ENCODE measurements at places on chromosomes 16 and 17.

GRCh38 chr17:46193626-46194392 lies 580 bp upstream of the KANSL1 start:
- peak; percentile 85 for DNase-seq

DNA sequence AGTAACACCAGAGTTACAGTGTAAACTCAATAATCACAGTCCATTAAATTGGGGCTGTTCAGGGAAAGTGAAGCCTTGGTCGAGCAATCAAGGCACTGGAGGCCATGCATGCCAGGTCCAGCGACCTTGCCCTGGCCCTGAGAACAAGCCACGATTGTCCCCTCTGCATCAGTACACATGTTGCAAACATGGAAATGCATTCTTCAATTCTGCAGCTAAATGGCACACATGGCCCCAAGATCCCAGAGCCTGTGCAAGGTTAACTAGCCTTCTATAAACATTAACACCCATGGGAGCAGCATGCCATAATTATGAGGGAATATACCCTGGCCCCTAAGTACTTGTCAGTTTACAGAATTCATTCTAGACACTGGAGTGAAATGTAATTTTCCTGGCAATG lies 204.7 kb downstream of the HS3ST3B1 start:
- no peak for DNase-seq

GRCh38 chr17:7204828-7205461 lies 14.7 kb downstream of the DLG4 start:
- peak; percentile 92 for DNase-seq

- DNase-seq = no peak
These were observed 26.1 kb downstream of the CTU2 start for GRCh38 chr16:88732172-88732960.

- DNase-seq = no peak
These were observed 61.7 kb upstream of the XYLT1 start for GRCh38 chr16:17532338-17532995.

- no peak for DNase-seq
These were observed 11.3 kb downstream of the WWP2 start for GRCh38 chr16:69773260-69773947.

DNA sequence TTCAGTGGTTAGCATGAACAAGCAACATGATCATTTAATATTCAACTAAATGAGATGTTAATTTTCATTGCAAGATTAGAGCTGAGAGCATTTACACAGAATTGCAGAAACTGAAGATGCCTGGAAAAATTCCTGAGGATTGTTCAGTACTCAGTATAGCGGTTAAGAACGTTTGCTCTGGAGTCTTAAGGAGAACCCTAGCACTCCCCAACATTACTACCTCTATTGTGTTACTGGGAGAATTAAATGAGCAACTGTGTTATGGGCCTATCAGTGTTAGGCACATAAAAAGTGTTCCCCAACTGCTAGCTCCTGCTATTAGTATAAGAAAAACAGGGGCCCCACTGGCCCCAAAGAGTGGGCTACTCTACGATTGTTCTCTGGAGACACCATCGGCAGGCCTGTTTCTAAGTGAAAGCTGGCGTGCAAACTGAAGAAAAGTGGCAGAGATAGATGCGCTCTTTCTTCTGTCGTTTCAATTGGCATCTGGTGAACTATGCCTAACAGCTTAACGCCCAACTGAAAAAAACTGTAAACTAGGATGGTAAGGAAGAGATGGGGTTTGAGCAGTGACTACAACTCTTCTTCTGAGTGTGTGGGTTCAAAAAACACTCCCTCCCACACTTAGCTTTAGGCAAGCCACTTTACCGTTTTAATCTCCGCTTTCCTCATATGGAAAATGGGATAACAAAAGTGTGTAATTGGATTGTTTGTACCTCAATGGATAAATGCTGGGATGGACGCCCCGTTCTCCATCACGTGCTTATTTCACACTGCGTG lies 1.3 kb downstream of the CDR2 start:
- DNase-seq = no peak

DNA sequence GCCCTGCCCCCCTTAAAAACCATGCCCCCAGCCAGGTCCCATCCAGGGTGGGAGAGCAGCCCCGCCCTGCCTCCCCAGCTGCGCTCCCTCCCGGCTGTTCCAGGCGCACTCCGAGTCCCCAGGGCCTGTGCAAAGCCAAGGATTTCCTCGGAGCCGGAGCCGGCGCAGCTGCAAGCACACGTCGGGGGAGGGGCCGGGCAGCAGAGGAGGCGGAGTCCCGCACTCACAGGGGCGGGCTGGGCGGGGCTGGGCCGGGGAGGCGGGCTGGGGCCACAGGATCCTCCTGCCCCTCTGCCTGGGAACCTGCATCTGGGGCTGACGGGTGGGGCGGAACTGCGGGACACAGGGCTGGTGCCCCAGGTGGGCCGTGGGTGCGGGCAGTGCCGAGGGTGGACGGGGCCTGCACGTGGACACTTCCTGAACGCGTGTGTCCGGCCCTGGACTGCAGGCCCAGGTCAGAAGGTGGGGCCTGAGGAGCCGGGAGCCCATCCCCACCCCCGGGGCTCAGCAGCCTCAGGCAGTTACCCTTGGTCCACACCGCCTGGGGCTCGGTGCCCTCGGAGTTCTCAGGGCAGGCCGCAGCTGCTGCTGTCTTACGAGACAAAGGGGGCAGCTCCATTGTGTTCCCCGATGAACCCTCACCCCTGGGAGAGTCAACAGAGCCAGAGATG lies 24.0 kb upstream of the SSTR5 start:
- peak; percentile 54 for DNase-seq

DNA sequence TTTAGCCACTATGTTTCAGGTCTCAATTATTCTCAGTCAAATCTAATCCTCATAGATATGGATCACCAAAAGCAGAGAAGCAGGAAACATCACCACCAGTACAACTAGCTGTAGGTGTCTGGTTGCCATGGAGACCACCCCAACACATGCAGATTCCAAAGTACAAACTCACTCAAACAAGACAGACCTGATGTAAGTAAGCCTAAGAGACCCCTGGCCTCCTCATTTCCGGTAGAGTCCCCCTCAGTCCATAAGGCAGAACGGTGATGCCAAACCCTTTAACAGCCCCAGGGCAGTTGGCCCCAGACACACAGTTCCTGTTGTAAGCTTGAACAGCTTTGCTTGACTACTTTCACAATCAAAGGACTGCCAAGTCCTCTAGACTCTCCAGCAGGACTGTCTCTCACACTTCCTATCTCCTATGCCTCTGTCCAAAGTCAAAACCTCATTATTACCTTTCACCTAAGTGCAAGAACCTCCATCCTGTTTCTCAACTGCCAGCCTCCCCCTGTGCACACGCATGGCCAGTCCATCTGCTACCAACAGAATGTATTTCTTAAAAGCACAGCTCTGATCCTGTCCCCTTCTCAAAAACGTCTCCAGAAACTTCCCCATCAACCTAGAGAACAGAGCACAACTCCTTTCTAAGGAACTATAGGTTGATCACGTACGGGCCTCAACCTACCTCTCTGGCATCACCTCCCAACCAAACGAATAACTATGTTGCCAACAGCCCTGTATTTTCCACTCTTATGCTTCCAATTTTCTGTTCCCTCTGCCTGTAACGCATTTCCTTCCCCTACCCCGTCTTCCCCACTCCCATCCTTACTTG lies 23.9 kb downstream of the SLC39A11 start:
- DNase-seq = peak; percentile 6

DNA sequence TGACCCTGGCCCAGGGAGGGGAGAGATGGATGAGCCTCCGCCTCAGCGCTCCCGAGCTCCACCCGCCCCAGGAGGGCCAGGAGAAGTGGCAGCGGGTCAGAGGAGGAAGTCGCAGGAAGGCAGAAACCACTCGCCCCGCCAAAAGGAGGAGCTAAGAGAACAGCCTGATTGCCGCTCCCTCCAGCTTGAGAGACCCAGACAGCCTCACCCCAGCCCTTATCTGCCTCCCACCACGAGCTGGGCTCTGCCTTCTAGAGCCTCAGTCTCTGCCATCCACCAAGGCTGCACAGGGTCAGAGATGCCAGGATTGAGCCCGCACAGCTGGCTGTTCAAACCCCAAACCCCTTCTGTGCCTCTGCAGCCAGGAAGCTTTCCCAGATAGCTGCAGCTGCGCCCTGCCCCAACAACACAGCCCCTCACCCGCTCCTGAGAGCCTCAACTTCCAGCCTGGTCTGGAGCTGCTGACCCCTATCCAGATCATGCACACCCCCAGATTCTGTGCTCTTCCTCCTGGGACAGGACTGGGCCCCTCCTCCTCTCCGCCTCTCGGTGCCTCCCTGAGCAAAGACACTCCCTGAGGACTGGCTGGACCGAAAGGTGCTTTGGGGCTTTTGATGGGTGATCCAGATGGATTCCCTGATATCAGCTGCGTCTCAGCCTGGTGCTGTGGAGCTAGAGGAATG lies 1.0 kb upstream of the ATP2A3 start:
- peak; percentile 13 for DNase-seq

- DNase-seq = no peak
These were observed at the start of gene PRR15L for GRCh38 chr17:47957591-47958490. Gene PRR15L (minus strand): TSS chr17:47957883. CDS start chr17:47953234, 4,649 bp downstream.

DNA sequence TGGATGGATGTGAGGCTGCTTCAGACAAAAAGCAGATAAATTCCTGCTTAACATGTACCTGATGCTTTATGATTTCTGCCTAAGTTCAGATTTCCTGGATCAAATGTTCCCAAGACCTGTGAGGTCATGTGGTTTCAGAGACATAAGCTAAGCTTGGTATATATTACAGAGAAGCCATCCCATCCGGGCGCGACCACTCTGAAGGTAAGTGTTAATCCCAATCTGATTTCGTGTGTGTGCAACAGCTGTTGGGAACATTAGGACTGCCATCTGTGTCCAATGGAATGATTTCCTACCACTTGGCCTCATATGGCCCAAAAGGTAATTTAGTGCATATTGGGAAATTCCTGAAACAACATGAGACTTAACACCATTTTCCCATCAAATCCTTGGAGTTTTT lies 199.1 kb downstream of the HS3ST3B1 start:
- DNase-seq = no peak

- DNase-seq = no peak
These were observed 21.3 kb downstream of the GNA13 start for GRCh38 chr17:65035191-65035590.

DNA sequence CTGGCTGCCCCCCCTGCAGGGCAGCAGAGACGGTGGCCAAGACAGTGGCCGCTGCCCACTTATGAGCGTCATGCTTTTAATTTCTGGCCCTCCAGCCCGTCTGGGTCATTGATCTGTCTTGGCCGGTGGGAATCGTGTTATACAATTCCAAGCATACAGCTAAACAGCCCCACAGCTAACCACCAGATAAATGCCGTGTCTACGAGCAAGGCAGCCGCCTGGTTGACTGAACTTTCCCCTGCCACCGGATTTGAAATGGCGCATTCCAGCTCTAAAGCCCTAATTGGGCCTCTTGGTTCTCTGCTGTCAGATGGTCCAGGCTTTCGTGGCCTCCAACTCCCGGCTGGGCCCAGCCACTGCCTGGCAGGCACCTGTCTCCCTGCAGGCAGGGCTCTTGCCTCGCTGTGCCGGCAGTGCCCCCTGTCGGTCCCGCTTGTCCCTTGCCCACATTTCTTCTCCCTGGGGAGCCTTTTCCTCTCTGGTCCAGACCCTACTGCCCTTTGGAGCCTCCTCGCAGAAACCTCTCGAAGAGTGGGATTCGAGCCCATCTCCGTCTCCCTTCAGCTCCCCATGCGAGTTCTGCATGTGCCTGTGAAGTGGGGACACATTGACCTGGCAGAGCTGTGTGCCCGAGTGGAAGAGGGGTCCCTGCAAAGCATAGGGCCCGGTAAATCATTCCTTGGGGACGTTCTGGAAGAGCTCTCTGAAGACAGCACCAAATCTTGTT lies 1.8 kb upstream of the RBFOX3 start:
- DNase-seq = no peak

DNA sequence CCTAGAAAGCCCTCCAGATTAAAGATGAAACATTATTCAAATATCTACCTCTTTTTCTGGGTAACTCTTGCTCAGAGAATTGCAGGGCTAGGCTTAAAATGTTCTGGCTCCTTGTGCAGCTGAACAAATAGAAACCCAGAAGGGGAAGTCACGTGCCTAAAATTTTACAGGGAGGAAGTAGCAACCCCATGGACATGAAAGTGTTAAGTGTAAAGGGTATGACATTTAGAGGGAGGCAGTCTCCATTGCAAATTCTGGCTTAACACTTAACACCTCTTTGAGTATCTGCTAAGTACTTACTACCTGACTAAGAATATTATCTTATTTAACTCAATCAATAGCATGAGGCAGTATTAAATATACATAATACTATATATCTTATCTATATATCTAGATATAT lies 376.1 kb upstream of the ERCC4 start:
- DNase-seq = no peak

DNA sequence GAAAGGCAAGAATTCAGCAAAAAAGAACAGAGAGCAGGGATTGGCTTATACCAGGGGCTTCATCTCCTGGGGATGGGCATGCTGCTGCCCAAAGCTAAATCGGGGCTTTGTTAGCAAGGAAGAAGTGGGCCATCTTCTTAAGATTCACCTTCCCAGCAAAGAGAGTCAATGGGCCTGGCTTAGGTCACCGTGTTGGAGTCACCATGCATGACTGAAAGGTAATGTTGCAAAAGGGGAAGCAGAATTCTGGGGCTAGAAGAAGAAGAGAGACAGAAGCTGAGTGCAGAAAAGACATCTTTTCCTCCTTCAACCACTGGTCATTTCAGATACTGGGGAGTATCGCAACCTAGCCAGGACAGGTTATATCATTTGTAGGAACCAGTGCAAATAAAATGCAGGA lies 76.3 kb upstream of the KIFC3 start:
- no peak for DNase-seq

- no peak for DNase-seq
These were observed 73.0 kb downstream of the PITPNC1 start for GRCh38 chr17:67449845-67450755.

- no peak for DNase-seq
These were observed 398.6 kb upstream of the ERCC4 start for GRCh38 chr16:13521356-13521755.

GRCh38 chr16:47568351-47568750 lies 107.2 kb downstream of the PHKB start:
- DNase-seq = no peak

DNA sequence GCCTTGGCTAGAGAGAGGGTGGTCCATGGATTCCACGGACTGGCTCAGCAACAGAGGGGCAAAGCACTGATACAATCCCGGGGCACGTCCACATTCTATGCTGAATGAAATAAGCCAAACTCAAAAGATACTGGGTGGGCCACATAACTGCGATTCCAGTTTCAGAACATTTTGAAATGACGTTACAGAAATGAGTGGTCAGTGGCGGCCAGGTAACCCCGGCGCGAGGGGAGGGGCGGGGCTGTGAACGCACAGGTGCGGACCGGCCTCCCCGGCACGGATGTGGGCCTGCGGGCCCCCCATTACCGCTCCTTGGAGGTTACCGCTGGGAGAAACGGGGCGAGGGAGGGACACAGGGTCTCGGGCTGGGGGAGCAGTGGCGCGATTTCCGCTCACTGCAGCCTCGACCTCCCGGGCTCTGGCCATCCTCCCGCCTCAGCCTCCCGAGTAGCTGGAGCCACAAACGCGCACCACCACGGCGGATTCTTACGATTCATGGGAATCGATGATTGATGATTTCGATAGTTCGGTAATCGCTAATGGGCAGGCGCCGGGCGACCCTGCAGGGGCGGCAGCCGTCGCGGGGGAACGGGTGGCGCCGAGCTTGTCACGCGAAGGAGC lies 559 bp downstream of the MVD start:
- no peak for DNase-seq

Data from skin of body (tissue), 3 donors.